ENCODE measurements at places on chromosomes 1 and 21.

DNA sequence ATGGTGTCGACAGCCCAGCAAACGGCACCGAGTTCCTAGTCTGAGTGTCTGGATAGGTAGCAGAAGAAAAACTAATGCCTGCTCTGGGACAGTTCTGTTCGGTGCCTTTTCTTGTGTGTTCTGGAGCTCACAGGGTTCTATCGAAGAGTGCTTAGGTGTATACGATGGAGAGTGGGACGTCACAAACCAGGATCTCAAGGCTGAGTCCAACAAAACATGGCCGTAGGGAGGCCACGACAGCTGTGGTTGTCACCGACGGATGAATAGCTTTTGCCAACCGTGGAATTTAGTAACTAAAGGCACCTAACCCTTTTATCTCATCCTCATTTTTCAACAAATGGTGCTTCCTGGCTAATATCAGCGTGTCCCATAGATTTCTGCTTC lies 635 bp upstream of the SYNJ1 start:
- no peak for DNase-seq

- DNase-seq, result no peak
Observed at GRCh38 chr1:232834066-232834465, 28.9 kb downstream of the MAP10 start.

- DNase-seq, result no peak
Observed at GRCh38 chr1:21668951-21669257, 253 bp downstream of the RAP1GAP start.

- no peak for DNase-seq
Observed at GRCh38 chr1:170840371-170840770, 95.0 kb upstream of the MROH9 start.

GRCh38 chr1:54800899-54801759 lies at the start of gene TTC22:
TSS of gene TTC22 (minus strand) at chr1:54801323. CDS start at chr1:54801163, 160 bp downstream.
- DNase-seq, result peak; percentile 65

GRCh38 chr21:34701726-34702125 lies 32.9 kb downstream of the CLIC6 start:
- no peak for DNase-seq

GRCh38 chr1:180230416-180230790 lies 339 bp downstream of the LHX4 start:
- no peak for DNase-seq

DNA sequence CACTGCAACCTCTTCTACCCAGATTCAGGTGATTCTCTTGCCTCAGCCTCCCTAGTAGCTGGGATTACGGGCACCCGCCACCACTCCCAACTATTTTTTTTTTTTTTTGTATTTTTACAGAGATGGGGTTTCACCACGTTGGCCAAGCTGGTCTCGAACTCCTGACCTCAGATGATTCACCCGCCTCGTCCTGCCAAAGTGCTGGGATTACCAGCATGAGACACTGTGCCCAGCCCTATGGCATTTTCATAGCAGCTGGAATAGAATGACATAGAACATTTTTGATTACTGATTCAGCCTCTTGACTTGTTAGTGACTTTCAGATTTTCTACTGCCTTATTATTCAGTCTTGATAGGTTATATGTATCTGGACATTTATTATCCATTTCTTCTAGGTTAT lies 1046.2 kb downstream of the AMY1C start:
- DNase-seq, result no peak

- no peak for DNase-seq
Observed at GRCh38 chr1:9612871-9613624, 24.3 kb downstream of the TMEM201 start.

GRCh38 chr21:26118938-26119540 lies 51.5 kb downstream of the APP start:
- DNase-seq, result no peak

- peak; percentile 47 for DNase-seq
Observed at GRCh38 chr1:41791667-41792484, 126.8 kb downstream of the HIVEP3 start.

DNA sequence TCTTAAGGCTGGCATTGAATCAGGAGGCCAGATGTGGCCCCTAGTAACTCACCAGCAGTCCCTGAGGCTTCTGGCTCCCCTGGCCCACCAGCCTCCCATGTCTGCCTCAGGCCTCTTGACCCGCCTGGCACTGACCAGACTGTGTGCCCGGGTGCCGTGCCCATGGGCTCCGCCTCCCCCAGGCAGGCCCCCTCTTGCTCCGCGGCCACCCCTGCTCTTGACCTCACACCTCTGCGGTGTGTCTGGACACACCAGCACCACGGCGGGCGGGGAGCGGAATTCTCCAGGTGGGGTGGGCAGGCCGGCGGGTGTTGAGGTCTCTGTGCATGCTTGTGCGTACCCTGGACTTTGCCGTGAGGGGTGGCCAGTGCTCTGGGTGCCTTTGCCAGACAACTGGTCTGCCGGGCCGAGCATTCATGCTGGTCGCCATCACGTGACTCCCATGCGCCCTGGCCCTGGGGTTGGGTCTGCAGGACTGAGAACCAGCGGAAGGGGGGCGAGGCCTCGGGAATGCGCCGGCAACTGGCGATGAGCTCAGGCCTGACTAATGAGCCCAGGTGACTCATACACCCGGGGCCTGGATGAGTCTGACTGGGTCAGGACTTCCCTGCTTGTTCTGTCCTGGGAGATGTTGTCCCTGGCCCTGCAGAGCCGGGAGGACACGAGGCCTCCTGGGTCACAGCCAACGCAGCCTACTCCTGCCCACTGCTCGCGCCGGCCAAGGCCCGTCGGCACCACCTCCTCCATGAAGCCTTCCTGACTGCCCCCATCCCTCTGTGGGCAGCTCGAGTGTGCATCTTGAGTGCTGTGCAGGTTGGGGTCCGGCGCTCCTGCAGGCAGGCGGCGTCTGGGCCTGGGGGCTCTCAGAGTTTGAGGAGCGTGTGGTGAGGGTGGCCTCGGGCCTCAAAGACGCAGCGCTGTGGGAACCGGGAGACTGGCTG lies 22.6 kb downstream of the COL18A1 start:
- no peak for DNase-seq

- no peak for DNase-seq
Observed at GRCh38 chr1:155379631-155380090, 59.0 kb downstream of the RUSC1 start.

DNA sequence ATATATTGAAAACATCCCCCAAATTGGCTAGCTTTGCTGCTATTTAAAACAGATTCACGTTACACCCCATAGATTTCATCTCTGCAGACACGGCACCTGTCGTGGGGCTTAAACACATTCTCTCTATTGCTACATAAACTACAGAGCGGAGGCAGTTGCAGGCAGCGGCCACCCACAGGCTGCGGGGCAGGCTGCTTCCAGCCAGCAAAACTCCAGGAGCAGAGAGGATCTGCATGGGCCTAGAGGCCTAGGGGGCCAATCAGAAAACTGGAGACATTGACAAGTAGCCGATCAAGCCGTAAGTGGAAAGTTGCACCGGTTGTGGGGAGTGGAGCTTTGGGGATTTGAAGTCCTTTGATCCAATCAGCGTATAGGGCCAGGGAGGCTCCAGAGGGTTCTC lies 129.0 kb upstream of the KLHDC7A start:
- no peak for DNase-seq

- DNase-seq, result no peak
Observed at GRCh38 chr1:19347533-19348172, 35.5 kb downstream of the SLC66A1 start.

- DNase-seq, result no peak
Observed at GRCh38 chr1:230270559-230271281, 155.4 kb downstream of the PGBD5 start.

- DNase-seq, result no peak
Observed at GRCh38 chr21:15852146-15852545, 122.4 kb downstream of the USP25 start.

DNA sequence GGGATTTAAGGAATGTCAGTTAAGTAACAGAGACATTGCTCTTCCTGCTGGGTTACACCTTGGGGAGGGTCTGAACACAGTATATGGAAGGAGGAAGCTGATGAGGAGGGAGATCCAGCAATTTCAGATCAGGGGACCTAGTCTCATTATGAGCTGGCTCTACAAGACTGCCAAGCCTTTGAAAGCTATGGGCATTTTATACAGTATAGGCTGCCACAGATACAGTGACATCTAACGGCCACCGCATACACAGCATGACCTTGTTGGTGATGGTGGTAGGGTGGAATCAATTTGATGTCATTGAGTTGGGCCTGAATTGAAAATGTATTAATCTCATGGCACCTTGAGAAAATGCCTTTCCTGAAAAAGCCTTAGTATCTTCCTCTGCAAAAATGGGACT lies 22.6 kb upstream of the ZP4 start:
- no peak for DNase-seq

GRCh38 chr1:186984959-186985358 lies 156.2 kb downstream of the PLA2G4A start:
- no peak for DNase-seq

DNA sequence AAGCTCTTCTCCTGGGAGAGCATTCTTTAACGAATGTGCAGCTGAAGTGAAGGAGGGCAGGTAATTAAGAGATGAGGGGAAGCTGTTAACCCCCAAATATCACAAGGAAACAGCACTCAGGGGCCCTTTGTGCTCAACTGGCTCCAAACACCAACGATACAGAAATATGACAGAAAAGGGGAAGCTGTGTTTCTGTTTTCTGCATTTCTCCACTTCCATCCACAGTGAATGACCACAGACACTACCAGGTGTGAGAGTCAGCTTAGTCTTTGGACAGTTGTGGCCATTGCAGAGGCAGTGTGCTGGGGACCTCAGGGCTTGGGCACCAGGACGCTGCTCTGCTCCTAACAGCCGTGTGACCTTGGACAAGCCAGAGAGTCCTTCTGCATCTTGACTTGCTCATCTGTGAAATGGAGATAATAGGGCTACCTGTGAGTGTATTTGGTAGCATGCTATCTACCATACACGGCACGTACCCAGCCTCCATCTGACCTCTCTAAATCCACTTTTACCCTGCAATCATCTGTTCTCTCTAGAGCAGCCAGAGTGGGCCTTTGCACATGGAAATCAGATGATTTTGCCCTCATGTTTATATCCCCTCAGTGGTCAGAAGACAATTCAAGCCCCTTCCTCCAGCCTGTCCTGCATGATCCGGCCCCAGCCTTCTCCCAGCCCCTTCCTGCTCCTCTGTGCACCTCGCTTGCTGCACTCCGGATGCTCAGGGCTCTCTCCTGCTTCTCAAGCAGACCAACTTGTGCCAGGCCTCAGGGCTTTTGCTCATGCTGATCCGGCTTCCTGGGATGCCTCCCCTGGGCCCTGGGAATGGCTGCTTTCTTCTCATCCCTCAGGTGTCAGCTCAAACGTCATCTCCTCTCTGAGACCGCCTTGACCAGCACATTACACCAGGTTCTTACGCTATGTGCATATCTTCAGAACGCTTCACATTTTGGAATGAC lies 4.7 kb upstream of the TINAGL1 start:
- DNase-seq, result no peak

DNA sequence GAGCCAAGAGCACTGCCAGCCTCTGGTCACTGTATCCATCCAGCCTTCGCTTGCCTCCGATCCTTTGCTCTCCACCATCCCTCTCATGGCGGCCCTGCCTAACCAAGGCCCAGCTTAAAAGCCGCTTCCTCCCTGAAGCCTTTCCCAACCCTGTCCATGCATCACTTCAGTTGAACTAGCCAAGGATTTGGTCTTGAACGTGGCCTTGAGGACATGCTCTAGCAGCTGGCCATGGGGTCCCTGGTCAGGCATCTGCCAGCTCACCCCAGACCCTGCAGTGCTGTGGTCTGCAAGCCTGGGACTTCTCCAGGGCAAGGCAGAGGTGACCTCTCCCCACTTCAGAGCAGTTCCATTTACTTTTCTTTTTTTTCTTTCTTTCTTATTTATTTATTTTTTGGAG lies 5.1 kb upstream of the SYTL1 start:
- no peak for DNase-seq

- DNase-seq, result no peak
Observed at GRCh38 chr1:206102292-206102936, 14.8 kb downstream of the AVPR1B start.

GRCh38 chr1:165367375-165367993 lies 11.0 kb upstream of the LMX1A start:
- peak; percentile 66 for DNase-seq

DNA sequence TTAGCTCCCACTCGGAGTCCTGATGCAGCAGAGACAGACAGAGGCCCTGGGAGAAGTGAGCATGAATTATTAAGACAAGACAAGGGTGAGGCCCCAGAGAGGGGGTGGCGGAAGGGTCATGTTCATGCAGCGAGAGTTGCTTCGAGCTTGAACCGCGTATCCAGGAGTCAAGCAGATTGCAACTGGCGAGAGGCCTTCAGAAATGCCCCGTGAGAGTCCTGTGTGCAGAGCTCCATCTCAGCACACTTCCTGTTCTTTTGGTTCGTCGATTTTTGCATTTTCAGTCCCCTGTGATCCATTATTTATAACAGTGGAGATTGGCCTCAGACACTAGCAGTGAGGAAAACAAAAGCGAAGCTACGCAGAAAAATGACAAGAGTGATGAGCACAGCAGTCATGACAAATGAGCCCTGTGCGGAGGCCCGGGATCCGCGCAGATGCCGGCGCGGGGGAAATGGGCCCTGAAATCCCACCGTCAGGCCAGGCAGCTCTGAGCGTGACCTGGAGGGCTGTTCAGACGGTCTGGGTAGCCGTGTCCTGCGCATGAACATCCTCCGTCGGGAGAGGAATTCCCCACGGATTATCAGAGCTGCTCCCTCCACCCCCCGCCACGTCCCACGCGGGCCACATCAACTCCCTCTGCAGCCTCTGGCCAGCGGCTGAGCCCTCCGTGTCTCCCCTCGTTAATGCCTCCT lies 15.0 kb downstream of the PDE9A start:
- DNase-seq, result no peak

DNA sequence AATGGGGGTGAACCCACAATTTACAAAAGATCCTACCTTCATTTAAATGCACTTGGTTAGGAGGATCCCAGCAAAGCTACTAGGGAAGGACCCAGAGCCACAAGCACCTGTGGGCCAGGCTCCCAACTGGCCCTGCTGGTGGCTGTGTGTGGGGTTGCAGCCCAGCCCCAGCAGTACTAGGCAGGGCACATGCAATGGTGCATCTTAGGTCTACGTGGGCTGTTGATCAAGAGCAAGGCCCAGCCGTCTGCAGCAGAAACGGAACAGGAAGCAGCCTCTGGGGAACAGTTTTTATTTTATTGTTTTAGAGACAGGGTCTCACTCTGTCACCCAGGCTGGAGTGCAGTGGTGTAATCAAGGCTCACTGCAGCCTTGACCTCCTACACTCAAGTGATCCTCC lies 134.1 kb upstream of the RAB4A start:
- no peak for DNase-seq

DNA sequence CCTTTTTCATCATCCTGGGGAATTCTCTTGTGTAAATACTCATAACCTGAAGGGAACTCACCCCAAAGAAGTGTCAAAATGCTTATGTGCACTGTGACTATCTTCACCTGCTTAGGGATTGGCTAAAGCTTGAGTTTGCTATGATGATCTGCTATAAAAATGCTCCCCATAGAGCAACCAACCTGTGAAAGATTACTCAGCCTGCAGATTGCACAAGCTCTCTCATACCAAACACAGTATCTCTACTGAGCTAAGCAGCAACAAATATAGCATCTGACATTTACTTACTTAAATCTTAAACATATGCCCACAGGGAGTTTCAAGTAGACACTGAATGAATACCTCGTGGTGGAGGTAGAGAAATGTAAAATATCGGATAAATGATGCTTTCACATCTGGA lies 725.8 kb downstream of the MRPL39 start:
- DNase-seq, result no peak

GRCh38 chr1:15277447-15277838 lies 30.4 kb downstream of the FHAD1 start:
- DNase-seq, result no peak

- DNase-seq, result no peak
Observed at GRCh38 chr1:194830387-194830786, 1644.0 kb upstream of the B3GALT2 start.
